ENCODE measurements at places on chromosomes 12 and 14.
A peak's percentile ranks its signal among the peaks of the same experiment; 100 is the strongest.

DNA sequence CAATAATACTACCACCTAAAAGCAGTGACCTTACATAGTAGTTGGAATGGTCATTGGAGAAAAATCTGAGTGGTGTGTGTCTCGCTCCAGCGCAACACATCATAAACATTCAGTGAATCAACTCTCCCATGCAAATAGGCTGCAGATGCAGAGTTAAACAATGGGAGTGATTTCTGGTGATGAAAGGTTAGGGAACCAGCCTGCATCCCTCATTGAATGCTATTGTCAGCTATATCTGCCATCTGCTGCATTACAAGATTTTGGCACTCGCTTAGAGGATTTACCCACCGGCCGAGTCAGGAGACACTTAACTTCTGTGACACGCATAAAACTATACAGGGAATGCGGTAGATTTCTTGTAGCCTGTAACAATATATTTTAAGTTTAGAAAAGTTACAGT lies 900.9 kb downstream of the FLRT2 start:
- DNase-seq: no peak

DNA sequence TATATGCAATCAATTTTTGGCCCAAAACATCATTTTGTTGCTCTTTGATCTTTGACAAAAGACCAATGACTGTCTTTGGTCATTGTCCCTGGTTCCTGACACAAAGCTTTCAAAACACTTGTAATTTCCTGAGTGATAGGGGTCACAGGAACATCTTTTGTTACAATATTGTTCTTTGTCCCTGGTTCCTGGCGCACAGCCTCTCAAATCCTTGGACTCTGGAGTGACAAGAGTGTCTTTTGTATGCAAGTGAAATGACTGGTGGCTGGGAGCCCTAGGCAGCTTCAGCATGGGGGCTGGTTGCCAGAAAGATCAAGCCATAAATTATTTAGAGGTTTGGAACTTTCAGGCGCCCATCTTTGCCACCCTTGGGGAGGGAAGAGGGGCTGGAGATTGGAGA lies 53.9 kb downstream of the DNAH10 start:
- no peak for DNase-seq

DNA sequence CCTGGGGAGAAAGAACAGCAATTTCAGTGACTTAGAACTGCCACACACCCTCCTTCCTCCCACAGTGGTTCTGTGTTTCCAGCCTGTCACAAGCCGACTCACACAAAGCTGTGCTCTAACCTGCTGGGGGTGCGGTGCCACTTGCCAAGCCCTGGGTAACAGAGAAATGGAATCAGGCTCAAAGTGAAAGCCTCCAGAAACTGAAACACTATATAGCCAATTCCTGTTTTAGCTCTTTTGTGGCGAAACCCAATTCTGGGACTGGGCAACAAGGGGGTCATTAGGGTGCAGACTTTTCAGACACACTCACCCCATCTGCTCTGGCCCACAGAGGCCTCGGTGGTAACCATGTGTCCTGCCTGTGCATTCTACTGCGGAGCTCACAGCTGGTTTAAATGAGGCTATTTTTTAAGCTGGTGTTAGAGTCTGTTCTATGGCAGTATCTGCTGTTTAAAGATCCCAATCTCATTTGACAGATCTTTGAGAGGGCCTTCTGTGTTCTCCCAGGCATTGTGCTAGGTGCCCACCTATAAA lies 15.2 kb upstream of the ACTR6 start:
- no peak for DNase-seq

GRCh38 chr14:56815745-56816144 lies 5.5 kb upstream of the OTX2 start:
- DNase-seq: no peak

DNA sequence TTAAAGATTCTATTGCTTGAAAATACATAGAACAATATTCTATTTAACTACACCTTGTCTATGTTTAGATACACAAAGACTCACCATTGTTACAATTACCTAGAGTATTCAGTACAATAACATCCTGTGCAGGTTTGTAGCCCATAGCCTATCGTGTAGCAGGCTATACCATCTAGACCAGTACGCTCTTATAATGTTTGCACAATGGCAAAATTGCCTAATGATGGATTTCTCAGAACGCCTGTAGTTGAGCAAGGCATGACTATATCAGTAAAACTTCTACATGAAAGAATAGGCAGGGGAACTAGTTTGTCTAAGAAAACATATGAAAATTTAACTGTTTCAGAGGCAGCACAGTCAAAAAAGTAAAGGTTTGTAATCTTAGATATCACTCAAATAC lies 375.9 kb downstream of the DAD1 start:
- no peak for DNase-seq

- no peak for DNase-seq
These were observed 2.8 kb downstream of the PAN2 start for GRCh38 chr12:56330936-56331490.

DNA sequence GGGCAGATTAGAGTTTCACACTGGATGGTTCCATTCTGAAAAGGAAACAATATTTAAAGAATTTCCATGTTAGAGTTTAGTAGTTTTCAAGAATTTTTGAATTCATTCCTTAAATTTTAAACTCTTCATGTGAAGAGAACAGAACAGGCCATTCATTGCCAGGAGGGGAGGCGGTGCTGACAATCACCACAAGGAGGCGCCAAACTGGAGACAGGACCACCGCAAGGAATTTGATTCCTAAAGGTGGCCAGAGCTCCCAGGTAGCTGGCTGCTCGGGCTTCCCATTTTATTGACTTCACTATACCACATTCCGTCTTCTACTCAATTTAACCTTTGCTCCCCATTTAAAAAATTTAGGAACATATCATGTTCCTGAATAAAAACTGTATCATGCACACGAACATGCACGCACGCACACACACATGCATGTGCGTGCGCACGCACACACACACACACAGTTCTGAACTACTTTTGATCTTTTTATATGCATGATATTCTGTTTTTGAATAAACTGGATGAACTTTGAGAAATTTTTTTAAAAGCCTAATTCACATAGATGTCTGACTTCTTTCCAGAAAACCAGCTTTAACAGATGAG lies 101.2 kb downstream of the NELL2 start:
- peak; percentile 52 for DNase-seq

GRCh38 chr14:20093442-20093841 lies 17.1 kb upstream of the OR4K17 start:
- DNase-seq: no peak

GRCh38 chr14:26808407-26808806 lies 210.6 kb upstream of the NOVA1 start:
- no peak for DNase-seq

DNA sequence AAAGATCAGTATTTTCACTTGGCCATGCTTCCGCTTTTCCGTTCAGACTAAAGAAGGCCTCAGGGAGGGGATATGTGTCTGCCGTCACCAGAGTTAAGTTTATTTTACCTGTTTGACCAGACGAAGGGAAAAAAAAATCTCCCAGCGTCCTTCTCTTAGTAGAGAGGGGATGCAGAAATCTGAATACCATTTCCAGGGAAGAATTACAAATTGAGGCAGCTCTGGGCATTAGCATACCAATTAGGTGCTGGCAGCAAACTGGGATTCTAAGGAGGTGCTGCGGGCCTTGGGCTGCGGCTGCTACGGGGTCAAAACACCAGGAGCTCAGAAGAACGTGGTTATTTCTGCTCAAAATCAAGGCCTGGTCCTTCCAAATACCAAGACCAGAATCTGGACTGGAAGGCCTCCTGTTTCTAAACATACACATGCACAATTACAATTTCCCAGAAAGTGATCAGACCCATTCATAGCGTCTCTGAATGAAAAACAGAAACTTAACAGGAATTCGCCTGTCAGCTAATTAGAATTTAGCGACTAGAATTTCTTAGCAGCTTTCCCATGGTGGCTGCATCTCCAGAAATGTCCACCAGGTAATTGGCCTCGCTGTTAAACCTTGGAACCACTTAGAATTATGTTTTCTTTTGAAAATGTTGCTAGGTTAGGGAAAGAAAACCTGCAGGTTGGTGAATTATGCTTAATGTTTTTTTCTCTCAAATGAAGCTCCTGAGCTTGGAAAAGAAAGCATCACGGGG lies 617.0 kb downstream of the VRK1 start:
- DNase-seq: no peak

DNA sequence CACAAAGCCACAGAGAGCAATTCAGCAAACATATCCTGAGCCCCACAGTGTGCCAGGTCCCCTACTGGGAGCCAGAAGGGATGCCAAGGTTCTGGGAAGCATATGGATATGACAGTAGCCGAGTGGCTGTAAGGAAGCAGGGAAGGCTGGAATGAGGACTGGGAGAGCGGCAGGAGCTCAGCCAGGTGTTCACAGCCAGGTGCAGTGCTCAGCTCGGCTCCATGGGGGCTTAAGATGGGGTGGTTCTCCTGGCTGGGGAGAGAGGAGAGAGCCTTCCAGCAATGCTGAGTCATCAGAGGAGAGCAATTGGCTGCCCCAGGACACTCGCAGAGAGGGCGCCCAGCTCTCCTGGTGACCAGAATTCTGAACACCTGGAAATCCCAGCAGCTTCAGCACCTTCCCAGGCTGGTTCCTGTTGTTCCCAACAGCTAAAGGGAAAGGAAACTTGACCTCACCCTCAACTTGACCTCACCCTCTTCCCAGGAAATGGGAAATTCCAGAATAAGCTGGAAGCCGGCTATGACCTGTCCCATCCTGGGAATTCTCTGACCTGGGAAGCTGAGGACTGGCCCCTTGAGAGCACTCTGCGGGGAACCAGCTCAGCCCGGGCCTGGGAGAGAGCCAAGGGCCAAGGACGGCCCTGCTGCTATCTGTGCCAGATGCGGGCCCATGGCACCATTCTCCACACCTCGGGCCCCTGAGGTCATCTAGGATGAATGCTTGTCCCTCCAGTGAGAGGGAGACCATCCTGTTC lies 34.6 kb downstream of the SLC6A12 start:
- DNase-seq: no peak

DNA sequence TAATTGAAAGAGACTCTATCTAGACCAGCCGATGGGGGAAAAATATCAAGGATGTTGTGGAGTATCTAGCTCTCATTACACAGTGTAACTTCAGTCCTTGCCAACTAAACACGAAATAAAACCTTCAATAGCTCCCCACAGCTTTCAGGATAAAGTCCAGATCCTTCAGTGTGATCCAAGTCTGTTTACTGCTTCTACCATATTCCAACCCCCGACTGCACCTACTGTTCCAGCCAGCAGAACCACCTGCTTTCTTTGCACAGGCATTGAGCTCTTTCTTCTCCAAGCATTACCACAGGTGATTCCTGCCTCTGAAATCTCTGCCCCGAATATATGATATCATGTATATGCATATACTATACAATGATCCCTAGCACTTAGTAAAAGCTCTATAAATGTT lies 2.2 kb upstream of the LRRC23 start:
- DNase-seq: no peak

DNA sequence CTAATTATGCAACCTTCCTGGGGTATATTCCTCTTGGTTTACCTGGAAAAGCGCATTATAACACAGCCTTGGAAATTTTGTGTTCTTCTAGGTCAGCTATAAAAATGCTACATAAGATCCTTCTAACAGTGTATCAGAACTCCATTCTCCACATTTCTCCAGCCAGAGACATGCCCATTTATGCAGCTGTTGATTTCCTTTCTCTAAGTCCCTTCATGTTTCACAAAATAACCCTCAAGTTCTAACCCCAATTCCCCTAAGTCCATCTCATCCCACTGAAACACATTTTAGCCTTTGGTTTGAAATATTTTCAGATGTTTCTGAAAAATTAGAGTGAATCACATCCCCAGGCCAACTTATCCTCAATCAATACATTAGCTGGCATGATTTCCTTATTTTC lies 20.9 kb upstream of the HDAC7 start:
- no peak for DNase-seq

- no peak for DNase-seq
These were observed 147.5 kb upstream of the MIS18BP1 start for GRCh38 chr14:45400509-45400908.

DNA sequence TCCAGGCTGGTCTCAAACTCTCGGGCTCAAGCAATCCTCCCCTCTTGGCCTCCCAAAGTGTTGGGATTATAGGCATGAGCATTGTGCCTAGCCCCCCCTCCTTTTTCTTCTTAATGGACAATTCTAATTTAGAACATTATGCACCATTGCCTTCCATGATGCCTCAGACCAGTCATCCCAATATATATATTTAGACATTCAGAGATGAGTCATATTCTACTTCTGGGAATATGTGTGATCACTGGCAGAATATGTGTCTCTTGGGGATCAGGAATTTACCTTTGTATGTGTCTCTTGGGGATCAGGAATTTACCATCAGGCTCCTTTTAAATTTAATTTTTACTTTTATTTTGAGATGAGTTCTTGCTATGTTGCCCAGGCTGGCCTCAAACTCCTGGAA lies 7.5 kb upstream of the CCDC177 start:
- no peak for DNase-seq

DNA sequence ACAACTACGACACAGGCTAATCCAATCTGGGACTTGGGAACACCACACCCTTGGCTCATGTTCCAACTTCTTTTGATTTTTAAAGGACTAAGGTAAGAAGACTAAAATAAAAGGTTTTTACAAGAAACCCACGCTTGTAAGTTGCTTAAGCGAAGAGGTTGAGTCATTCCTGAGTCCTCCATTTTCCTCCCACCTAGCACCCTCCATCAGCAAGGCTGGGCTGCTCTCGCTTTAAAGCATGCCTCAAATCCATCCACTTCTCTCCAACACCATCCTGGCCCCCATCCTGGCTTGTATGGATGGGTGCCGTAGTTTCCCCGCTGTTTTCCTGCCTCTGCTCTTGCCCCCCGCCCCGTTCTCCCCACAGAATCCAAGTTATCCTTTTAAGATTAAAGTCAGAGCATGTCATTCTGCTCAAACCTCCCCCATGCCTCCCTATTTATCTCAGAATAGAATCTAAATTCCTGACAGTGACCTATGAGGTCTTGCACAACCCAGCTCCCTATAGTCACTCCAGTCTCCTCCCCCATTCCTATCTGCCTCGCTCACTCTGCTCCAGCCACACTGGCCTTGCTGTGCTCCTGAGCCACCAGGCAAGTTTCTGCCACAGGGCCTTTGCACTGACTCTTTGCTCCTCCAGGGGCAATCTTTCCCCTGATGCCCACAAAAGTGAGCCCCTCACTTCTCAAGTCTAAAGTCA lies 34.5 kb downstream of the SCARB1 start:
- no peak for DNase-seq

GRCh38 chr12:104519190-104520019 lies 62.7 kb downstream of the CHST11 start:
- no peak for DNase-seq

DNA sequence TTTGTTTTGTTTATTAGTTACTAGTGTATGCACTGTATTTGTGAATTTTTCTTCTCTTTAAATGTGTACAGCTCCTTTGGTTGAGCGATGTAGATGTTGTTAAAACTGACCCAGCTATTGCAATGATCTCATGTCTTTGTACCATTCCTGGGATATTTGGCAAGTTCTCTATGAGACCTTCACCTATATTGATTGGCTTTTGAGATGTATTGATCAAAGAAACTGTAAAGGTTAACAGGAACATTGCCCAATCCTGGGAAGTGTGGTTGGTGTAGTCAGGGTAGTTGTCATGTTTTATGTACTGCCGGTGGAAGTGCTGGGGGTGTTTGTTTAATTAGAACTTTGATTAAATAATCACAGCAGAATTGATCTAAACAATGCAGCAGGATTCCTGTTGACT lies 43.1 kb downstream of the ACSS3 start:
- no peak for DNase-seq
